ENCODE measurements at places on chromosomes 4 and X.

- no peak for DNase-seq
These were observed 222.5 kb downstream of the RAB28 start for GRCh38 chr4:13261486-13262257.

- peak; percentile 27 for DNase-seq
These were observed 768 bp downstream of the MID2 start for GRCh38 chrX:107826238-107827029.

- DNase-seq: no peak
These were observed 73.2 kb downstream of the NFKB1 start for GRCh38 chr4:102574317-102574716.

- no peak for DNase-seq
These were observed 47.9 kb upstream of the TSPAN5 start for GRCh38 chr4:98706200-98706813.

GRCh38 chr4:67141586-67141985 is 403.7 kb downstream of the CENPC start:
- DNase-seq: peak; percentile 12

DNA sequence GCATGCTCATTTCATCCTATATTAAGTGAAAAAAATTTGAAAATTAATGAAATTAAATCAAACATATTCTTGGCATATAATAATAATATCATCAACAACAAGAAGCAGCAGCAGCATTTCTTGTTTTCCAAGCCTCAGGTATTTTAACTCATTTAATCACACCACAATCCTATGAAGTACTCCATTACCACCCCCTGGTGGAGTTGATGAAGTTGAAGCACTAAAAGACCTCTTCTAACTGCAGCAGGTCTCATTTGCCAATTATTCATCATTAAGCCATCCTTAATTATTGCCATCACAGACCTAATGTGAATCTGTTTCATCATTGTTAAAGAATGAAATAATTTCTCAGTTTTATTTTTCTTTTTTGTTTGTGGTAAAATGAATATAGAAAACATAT is 801.4 kb upstream of the GRID2 start:
- peak; percentile 24 for DNase-seq

DNA sequence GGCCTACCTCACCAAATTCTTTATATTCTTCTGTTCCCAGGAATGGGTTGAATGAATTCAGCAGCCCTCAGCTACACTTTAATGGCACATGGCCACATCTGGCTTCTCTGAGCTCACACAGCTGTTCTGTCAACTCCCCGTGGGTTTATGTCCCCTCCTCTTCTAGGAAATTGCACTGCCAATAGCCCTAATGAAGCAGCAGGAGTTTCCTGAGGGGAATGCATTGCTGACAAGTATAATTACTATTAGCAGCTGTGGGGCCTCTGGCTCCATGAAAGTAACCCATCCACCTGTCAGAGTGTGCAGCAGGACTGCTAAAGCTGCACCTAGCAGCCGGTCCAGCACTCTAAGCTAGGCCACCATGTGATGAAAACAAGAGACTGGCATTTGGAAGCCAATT is 50.3 kb downstream of the FTHL17 start:
- DNase-seq: no peak

GRCh38 chr4:128427832-128428366 is 140.3 kb upstream of the PGRMC2 start:
- peak; percentile 68 for DNase-seq

DNA sequence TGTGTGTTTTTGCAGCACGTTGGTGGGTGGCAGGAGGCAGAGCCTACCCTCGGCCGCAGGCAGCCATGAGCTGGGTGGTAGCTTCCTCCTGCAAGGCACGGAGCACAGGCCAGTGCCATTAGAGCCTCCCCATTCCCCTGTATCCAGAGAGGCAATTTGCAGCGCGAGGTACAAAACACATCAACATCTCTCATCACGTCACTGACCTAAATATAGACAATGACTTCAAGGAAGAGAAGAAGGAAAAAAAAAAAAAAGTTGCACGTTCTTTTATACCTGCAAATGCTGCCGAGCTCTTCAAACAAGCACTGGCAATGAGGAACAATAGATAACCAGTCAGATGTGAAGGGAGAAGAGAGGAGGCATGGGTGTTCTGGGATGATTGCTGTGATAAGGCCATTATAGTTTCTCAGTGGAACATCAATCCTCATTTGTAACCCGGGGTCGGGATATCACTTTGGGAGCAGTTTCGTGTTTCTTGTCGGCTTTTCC is 159.9 kb downstream of the MGST2 start:
- DNase-seq: no peak

GRCh38 chrX:153814591-153815315 is 15.6 kb downstream of the PDZD4 start:
- DNase-seq: no peak

DNA sequence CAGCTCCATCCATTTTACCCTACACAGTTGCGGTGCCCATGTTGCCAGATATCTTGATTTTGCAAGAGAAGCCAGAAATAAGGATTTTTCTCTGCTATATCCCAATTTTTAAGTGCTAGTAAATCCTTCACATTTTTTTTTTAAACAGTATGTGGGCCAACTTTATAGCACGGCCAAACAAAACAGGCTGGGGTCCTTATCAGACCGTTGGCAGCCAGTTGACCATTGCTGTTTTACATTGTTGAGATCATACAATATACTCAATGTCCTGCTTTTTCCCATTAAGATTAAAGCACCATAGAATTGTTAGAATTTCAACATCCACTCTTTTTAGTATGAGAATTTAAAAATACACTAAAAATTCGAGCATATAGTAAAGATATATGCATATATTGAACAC is 150.9 kb downstream of the SPCS3 start:
- DNase-seq: no peak

DNA sequence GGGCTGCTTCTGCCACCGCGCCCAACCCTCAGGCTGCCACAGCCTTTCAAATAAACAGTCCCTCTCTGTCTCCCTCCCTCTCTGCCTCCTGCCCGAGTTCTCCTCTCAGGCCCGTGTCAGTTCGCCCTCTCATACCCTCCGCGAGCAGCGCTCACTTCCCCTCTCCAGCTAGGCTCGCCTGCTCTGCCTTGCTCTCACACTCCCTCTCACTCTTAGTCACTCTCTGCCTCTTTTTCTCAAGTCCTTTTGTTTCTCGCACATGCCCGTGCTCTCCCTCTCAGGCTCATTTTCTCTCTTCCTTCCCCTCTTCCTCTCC is 3.2 kb downstream of the EFNB1 start:
- DNase-seq: no peak

DNA sequence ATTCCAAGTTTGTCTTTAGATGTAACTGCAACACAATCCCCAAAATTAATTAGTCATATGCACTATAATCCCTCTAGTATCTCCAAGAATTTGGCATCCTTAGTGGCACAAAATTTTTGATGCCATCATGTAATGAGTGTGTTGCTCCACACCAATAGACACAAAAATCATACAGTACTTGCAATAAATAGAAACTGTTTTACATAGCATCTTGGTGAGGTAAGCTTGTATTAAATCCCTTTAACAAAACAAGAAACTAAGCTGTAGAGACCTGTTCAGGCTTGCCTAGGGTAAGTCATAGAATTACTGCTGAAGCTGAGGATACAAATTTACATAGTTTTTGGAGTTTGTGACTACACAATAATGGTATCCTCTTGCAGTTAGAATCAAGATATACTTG is 64.5 kb upstream of the PRSS12 start:
- no peak for DNase-seq

DNA sequence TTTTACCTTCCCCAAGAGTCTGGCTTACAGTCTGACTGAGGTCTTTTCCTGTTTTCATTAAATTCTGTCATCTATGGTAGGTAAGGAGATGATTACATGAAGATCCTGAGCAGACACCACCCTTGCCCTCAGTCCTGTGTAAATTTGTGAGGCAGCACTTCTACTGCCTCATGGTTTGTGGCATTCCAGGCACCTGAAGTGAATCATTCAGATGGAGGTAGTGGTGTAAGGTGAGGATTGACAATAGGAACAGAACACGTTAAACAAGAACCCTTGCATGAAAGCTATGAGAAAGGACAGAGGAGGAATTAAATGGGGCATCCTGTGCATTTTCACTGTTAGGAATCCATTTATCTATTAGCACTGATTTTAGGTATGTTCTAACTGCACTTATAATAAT is 618.6 kb downstream of the TLL1 start:
- no peak for DNase-seq

- DNase-seq: no peak
These were observed 152.2 kb downstream of the MGST2 start for GRCh38 chr4:139817657-139818452.

DNA sequence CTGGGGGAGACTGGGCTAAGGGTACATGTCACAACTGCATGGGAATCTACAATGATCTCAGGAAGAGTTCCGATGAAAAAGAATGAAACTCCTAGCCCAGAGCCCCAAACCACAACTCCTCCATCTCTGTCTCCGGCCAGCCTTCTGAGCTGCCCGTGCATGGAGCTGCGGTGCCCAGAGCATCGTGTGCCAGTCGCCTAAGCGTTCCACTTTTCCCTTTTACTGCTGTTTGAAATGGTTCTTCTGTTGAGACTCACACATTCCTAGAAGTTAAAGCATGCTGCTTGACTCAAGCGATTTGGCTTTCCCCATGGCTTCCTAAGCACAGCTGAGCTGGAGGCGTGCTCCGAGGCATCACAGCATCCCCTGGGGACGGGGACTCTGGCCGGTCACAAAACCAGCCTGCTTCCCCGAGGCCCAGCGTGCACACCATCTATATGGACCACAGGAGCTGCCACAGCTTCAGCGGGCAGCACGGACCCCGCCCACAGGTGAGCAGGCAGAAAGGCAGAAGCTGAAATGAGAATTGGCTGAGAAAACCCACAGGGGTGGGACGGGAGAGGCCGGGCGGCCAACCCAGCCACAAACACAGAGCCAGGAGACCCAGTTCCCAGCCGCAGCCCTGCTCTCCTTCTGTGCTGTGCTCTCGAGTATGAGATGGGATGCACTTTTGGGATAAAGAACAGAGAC is 5.0 kb downstream of the CCNQ start:
- DNase-seq: no peak

DNA sequence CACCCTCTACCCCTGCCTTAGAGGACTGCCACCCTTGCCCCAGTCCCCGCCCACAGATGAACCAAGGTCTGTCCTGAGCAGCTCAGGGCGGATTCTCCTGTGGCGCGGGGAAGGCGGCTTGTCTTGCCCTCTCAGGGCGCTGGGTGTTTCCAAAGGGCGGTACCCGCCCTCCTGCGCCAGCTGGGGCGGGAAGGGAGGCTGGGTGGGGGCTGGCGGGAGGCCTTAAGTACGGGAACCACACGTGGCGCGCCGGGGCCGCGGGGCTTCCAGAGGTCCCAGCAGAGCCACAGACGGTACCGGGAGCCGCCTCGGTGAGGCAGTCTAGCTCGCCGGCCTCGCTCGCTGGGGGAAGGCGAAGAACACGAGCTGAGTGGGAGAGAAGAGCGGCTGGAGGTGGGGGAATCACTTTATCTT is 361.1 kb downstream of the MID1IP1 start:
- DNase-seq: no peak

DNA sequence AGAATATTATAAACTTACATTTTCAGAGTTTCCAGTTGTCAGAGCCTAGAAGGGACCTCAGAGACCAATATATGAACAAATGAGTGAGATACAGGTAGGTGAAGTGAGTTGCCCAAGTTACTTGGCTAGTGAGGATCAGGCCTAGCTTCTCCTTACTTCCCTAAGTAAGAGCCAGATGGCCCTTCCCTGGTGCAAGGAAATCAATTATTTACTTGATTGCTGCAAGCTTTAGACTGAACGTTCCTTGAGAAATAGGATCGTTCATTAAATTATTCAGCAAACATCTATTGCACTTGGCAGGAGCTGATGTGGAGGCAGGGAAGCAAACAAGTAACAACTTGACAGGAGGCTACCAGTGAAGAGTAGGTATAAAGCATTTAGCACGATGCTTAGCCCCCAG is 117.8 kb downstream of the EFHC2 start:
- no peak for DNase-seq

- no peak for DNase-seq
These were observed 17.7 kb upstream of the ELOVL6 start for GRCh38 chr4:110216129-110216528.

- DNase-seq: no peak
These were observed 139.1 kb upstream of the PAQR3 start for GRCh38 chr4:79078339-79078738.

DNA sequence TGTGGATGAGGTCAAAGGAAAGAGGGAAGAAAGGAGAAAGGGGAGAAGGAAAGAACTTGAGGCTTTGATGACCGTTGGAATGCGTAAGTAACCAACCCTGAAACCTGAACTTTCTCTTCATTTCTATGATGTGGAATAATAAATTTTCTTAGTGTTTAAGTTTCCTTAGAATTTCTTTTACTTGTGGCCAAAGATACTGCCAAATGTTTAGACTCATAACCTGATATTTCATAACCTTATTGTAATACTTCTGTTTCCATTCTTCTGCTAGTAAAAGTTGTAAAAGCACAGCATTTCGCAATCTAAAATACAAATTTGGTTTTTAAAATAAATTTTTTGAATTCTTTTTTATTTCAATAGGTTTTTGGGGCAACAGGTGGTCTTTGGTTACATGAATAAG is 258.5 kb upstream of the GIMD1 start:
- no peak for DNase-seq

DNA sequence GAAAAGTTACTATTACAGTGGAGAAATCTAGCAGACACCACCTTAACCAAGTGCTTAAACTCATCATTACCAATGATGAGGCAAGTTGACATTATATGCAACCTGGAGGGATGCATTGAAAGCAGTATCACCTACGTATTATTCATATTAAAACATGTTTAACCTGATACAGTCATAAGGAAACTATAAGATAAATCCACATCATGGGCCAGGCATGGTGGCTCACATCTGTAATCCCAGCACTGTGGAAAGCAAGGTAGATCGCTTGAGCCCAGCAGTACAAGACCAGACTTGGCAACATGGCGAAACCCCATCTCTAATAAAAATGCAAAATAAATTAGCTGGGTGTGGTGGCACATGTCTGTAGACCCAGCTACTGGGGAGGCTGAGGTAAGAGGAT is 22.3 kb upstream of the INTU start:
- DNase-seq: no peak

GRCh38 chr4:109207061-109207460 is 95.4 kb downstream of the COL25A1 start:
- no peak for DNase-seq

- no peak for DNase-seq
These were observed 99.7 kb downstream of the ATXN3L start for GRCh38 chrX:13219991-13220764.

- no peak for DNase-seq
These were observed 150.1 kb downstream of the DIPK2B start for GRCh38 chrX:45050558-45050957.

- DNase-seq: no peak
These were observed 25.9 kb downstream of the NSG1 start for GRCh38 chr4:4412641-4413372.

DNA sequence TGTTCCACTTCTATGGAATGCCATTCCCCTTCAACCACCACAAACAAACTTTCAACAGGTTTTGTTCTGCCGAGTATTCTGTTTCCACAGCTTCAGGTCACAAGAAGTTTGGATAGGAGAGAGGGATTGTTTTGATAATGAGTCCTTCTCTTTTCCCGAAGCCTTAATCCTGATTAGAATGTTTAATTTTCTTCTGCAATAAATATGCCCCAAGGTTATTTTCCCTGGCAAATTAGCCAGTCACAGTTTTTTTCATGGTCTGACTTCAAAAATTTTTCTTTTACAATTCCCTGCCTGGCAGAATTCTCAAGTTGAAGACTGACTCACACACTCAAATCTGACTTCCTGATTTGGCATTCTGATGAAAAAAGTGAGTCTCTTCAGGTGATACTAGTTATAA is 33.1 kb upstream of the EDNRA start:
- DNase-seq: no peak

All from WERI-Rb-1 (cell line).